ENCODE measurements at places on chromosomes 3 and 15.

GRCh38 chr15:80667936-80668335, 27.2 kb upstream of the ABHD17C start:
- H3K4me3 ChIP-seq: no peak overlapping the region
- no peaks in the 10 kb centered on the region for H3K36me3 ChIP-seq
- no peak for DNase-seq

DNA sequence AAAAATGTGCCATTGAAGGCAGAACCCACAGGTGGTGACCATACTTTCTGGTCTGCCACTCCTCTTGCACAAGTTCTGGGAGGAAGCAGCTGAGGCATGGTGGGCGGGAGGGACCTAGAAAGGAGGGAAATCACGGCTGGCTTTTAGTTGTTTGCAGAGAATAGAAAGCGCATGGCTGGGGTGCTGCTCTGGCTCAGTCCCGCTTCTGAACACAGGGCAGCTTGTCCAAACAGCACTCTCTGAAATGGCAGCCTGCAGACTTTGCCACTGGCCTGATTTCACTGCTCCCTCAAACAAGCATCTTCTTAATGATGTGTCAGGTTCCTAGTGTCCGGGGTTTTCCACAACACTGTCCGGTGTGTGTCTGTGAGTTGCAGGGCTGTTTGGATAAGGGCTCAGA, 76.7 kb downstream of the AAGAB start:
- H3K4me3 ChIP-seq: no peak overlapping the region
- peaks cover 64% of the 10 kb centered on the region for H3K4me1 ChIP-seq
- DNase-seq: no peak
- H3K27me3 ChIP-seq: no peaks in the 10 kb centered on the region

DNA sequence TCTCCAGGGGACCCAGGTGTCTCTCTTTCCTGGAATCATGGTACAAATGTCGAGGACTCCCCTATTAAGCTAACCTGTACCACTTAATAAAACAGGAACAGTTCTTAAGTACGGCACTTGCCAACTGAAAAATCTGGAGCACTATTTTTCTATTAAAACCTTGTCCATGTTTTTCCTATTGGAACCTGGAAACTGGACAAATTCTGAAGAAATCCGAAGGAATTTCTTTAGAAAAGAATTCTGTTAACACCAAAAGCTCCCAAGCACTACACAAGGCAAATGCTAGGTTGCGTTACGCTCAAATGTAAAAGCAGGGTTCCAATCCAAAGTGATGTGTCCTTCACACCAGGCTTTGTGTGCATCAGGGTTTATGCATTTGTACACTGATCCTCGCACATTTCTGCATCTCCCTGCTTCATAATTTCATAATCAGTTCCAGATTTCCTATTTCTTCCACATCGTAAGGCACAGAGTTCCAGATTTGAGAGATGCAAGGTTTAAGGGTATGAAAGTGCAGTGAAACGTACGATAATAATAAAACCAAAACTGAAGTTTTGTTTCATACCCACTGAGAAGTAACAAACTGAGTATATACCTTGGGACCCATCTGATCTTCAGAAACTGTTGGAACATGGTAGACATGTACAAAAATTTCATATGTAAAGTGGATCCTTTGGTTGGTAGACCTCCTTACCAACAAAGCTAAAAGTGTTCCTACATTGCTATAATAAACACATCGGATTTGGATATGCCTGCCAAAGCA, 132.1 kb upstream of the WNT5A start:
- H3K27ac ChIP-seq: no peak overlapping the region
- no peaks in the 10 kb centered on the region for H3K36me3 ChIP-seq
- no peaks in the 10 kb centered on the region for H3K4me1 ChIP-seq
- H3K27me3 ChIP-seq: peaks cover 2% of the 10 kb centered on the region
- no peak for DNase-seq
- H3K4me3 ChIP-seq: no peak overlapping the region

DNA sequence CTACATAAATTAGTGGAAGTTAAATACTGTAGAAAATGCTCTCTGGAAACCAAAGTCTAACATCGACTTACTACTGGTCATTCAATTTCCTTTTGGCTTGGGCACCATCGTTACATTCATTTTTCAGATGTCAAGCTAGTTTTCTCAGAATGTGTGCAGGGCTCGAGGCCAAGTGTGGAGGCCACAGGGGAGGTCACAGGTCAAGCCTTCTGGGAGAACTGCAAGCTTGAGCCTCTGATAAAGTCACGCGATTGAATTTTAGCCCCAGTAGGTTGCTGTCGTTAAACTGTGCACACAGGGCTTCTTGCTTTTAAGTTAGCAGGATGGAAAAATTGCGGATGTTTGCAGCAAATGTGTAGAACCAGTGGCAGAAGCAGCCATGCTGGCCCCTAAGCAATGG, 182.2 kb downstream of the APBA2 start:
- H3K27ac ChIP-seq: no peak overlapping the region
- no peak overlapping the region for H3K4me3 ChIP-seq

DNA sequence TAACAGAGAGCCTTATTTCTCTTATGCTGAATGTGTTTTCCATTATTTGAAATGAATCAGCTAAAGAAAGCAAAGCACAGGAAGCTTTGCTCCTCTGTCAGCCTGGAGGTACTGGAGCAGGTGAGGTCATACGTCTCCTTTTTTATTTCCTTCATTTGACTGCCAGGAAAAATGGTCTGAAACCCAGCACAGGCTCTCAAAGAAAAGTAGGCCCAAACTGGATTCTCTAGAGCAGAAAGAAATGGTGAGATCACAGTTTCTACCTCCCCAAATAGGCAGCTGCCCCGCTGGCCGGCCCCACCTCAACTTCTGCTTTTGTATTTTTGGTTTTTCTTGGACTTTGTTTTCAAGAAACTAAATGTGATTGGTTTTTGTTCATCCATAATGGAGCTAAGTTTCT, 95.1 kb downstream of the RPL39L start:
- peak overlapping the region; percentile 82 for H3K4me3 ChIP-seq
- no peaks in the 10 kb centered on the region for H3K27me3 ChIP-seq
- peaks cover 96% of the 10 kb centered on the region for H3K4me1 ChIP-seq

DNA sequence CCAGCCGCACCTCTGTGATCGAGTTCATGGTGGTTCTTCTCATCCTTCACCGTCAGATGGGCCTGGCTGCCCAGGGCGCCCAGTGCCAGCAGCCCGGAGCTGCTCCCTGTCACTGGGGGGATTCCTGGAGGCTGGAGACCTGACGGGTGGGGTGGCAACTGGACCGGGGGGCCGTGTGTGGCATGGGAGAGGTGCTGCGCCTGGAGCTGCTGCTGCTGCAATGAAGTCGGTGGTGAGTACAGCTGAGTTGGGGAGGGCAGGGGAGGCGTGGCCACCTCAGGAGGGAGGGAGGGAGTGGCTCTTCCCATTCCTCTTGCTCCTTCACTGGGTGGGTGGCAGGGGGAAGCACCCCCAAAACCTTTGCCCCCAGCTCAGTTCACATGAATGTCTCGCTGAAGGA, 31.7 kb downstream of the TLE3 start:
- H3K27me3 ChIP-seq: no peaks in the 10 kb centered on the region
- no peak for DNase-seq
- H3K4me1 ChIP-seq: no peaks in the 10 kb centered on the region
- H3K27ac ChIP-seq: no peak overlapping the region
- no peak overlapping the region for H3K4me3 ChIP-seq

- H3K36me3 ChIP-seq: no peaks in the 10 kb centered on the region
- H3K27ac ChIP-seq: no peak overlapping the region
- H3K4me1 ChIP-seq: no peaks in the 10 kb centered on the region
These were observed 33.5 kb downstream of the ALS2CL start for GRCh38 chr3:46660003-46660402.

DNA sequence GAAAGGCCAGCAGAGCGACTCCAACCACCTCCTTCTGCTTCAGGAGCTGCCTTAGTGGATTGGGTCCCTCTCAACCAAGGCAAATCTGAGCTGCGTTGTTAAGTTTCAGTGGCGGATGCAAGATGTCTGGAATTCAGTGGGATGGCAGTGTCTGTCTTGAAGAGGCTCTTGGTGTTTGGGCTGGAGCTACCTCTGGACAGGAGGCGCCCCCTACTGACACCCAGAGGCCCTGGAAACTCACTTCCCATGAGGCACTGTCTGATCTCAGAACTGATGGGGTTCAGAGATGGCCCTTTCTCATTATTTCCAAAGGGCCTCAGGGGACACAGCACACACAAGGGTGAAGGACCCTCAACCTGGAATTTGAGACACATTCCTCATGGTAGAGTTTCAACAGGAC, 6.0 kb upstream of the SLC28A1 start:
- DNase-seq: peak; percentile 25
- no peak overlapping the region for H3K27ac ChIP-seq
- H3K36me3 ChIP-seq: no peaks in the 10 kb centered on the region
- no peaks in the 10 kb centered on the region for H3K4me1 ChIP-seq
